T-helper 9 cell (primary cell): ENCODE measurements at places on chromosomes 7 and 10.

- DNase-seq, result no peak
These were observed 68.9 kb upstream of the NFE2L3 start for GRCh38 chr7:26083113-26083512.

DNA sequence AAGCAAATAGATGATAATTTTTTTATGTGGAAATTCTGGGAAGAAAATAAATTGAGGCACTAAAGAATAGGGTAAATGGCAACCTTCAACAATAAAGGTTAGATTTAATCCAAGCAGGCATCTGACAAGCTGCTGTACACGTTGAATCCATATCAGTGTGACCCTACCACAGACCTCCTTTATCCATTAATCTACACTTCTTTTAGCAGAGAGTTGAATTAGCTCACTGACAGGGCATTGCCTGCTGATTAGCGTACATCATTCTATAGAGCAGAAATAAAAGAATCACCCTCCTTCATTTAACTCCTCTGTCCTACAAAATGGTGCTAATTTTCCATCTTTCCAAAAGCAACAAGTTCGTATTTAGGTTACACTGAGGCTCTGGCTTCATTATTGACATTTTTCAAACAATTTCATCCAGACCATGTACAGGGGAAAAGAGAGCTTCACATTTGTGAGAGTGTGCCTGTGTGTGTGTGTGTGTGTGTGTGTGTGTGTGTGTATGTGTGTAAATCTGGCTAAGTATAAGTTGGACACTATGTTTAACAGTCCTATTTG, 356.0 kb downstream of the TFEC start:
- DNase-seq, result no peak

GRCh38 chr10:51606825-51607462, 92.5 kb downstream of the CSTF2T start:
- no peak for DNase-seq

DNA sequence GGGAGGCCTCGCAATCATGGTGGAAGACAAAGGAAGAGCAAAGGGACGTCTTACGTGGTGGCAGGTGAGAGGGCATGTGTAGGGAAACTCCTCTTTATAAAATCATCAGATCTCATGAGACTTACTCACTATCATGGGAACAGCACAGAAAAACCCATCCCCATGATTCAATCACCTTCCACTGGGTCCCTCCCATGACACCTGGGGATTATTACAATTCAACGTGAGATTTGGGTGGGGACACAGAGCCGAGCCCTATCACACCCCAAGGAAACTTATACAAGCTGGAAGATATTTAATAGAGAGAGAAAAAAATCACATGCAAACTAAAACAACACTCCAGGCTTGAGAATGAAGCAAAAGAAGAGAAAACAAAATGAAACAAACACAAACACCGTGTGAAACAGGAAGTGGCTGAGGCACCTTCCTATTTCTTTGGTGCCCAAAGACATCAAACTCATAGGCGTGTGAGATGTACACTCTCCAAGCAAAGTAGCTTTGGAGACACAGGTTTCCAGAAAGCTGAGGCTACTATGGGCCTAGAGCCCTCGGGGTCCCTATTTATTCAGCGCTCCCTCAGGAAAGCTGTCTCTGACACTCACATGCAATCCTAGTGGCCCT, 97.2 kb downstream of the PRKCQ start:
- no peak for DNase-seq

- DNase-seq, result no peak
These were observed 169.8 kb downstream of the TCF7L2 start for GRCh38 chr10:113119801-113120200.

DNA sequence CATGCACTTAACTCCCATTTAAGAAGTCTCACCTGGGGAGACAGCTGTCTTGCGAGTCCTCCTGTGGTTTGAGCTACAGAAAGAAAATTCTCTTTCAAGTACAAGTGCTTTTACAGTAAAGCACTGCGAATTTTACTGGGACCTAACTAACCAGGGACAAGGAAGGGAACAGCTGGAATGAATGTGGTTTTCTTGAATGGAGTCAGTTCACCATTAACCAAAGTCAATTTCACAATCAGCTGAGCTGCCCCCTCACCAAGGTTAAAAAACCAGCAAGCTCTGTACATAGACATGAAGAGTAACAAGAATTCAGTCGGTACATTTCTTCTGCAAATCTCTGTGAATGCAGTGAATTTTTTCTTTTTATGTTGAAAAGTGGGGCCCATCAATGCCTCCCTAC, 56.3 kb downstream of the GFRA1 start:
- DNase-seq, result no peak

GRCh38 chr7:151057506-151057988, at the start of gene CDK5:
Gene CDK5 (minus strand): TSS chr7:151057897. CDS start chr7:151057848, 49 bp downstream.
- no peak for DNase-seq

DNA sequence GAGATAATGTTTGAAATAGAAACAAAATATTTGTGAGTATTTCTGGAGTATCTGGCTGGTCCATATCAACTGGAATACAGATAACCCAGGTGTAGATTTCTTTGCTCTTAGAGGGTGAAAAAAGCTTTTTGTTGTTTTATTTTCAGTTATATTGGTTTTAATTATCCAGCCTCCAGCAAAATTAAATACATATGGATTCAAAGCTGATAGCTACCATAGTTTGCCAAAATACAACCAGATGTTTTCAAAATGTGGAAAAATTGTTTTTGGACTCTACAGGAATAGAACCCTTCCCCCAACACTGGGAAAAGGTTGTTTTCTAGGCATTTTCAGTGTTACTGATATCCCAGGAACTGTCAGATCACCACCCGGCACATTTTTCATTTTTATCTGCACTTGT, 30.1 kb downstream of the LRRC17 start:
- no peak for DNase-seq

GRCh38 chr10:46317889-46318288, 31.1 kb downstream of the ANTXRL start:
- no peak for DNase-seq

GRCh38 chr7:27520815-27521790, 141.6 kb downstream of the HIBADH start:
- DNase-seq, result no peak

GRCh38 chr10:17989908-17990767, 38.4 kb downstream of the SLC39A12 start:
- DNase-seq, result no peak
